Glomerular endothelial cell (primary cell): ENCODE measurements at places on chromosomes 1 and 21.

DNA sequence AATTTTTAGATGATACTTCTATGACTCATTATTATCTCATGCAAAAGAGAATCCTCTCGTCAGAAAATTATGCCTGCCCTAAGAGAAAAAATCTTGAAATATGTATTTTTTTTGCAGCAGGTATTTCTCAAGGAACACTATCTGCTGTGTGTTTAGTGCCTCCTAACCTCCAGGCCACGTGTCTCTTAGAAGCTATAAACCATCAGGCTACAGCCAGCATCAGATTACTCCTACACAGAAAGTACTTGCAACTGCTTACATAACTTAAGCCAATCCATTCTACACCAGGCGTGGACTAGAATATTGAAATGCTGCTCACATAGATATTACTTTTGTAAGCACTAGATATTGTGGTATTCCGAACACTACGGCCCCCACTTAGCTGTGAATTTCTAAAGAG, 933.4 kb downstream of the PLA2G4A start:
- DNase-seq: no peak

DNA sequence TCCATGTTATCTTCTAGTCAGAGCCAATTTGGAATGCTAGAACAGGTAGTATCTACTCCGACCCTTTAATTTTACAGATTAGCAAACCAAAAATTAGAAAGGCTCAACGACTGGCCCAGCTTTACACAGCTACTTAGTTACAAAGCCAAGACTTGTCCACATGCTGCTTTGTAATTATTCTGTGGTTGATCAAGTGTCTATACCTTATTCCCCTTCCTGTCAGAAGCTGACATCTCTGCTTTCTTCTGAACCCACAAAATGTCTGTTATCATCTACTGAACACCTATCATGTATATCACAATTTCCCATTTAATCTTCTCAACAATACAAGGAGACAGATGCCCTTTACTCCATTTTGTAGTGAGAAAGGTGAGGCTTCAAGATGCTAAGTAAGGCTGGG, 15.6 kb downstream of the TGFBR3 start:
- DNase-seq: no peak

GRCh38 chr1:201026234-201026633, 2.7 kb upstream of the KIF21B start:
- no peak for DNase-seq

DNA sequence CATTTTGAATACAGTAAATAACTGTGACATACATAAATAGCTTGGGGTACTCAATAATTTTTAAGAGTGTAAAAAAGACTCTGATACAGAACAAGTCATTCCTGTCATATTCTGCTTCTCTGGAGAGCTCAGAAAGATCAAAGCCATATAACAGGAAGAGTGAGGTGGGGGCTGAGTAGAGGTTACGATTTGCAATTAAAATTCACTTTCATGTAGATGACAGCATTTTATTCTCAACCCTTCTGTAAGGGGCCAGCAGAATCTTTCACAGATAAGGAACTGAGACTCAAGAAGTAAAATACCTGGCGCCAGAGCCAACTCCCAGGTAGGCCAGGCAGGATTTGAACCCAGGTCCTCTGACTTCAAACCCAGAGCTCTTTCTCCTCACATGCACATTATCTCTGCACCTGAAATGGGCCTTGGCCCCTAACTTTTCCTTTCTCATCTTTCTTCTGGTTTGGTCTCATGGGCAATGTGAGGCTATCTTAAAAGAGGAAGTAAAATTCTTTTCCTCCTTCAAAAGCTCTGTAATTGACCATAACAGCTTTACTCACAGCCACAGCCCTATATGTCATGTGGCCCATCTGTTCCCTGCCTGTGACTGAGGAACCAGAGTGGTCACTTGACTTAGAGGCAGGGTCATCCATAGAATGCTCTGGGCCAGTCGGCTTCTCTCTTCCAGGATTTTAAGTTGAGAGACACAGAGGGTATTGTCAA, 80.9 kb upstream of the SYT6 start:
- no peak for DNase-seq

DNA sequence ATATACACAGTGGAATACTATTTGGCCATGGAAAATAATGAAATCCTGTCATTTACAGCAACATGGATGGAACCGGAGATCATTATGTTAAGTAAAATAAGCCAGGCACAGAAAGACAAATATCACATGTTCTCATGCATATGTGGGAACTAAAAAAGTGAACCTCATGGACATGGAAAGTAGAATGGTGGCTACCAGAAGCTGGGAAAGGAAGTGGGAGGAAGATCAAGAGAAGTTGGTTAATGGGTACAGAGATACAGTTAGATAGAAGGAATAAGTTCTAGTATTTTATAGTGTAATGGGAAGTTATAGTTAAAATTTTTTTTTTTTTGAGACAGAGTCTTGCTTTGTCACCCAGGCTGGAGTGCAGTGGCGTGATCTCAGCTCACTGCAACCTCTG, 34.8 kb upstream of the CREG1 start:
- DNase-seq: no peak

DNA sequence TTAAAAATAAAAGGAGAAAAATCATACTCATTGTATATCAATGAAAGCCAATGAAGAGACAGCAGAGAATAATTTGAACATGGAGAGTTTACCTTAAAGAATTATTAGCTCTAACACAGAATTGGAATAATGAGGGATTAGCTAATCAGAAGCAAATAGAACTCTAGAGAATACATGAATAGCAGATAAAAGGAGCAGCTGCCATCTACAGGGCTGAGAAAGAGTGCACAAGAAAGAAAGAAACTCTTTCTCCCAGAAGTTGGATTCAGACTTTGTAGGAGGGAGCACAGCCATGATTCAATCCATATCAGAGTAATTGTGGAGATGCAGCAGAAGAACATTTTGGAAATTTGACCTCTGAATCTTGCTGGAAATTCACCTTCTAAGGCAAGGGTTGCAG, 1171.2 kb downstream of the PLA2G4A start:
- DNase-seq: no peak

DNA sequence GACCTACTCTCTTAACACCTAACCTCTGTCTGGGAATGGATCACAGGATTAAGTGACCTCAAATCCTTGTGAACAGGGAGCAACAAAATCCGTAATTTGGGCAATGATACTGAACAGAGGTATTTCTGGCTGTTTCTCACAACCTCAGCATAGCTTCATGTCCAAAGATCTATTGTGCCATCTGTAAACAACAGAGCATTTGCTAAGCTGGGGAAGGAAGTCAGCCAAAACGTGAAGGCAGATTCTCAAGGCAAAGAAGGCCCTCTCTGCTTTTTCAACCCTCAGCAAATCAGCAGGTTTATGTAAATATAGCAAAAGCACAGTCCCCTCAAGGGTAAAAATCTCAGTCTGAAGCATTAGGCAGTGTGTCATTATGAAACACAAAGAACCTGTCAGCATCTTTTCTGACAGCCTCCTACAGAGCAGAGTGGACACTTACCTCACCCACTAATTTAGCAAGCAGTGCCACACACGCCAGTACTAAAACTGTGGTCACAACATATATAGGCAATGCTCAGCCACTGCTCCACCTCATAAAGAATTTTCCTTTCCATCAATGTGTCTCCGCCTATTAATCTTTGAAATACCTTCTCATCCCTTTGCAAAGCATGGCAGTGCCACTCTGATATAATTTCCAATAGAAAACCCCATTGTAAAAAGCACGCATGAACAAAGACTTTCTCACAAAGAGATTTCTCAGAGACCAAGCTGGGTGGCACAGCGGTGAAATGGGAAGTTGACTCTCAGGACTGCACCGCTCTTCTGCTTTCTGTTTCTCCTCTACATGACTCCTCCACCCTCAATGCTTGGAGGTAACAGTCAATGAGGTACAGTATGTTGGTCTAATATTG, 188.0 kb downstream of the RERE start:
- no peak for DNase-seq

DNA sequence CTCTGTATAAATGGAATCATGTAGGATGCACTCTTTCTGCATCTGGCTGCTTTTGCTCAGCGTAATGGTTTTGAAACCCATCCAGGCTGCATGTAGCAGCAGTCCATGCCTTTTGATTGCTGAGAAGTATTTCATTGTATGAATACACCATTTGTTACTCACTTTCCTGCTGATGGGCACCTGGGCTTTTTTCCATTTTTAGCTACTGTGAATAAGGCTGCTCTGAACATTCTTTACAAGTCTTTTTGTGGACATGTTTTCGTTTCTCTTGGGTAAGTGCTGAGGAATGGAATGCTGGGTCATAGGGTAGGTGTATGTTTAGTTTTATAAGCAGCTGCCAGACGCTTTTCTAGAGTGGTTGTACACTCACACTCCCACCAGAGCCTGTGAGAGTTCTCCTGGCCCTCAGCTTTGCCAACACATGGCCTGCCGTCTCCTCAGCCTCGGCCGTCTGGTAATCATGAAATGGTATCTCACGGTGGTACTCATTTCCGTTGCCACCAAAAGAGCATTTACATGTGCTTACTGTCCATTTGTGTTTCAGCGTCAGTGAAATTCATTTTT, 22.7 kb downstream of the SLX9 start:
- no peak for DNase-seq

DNA sequence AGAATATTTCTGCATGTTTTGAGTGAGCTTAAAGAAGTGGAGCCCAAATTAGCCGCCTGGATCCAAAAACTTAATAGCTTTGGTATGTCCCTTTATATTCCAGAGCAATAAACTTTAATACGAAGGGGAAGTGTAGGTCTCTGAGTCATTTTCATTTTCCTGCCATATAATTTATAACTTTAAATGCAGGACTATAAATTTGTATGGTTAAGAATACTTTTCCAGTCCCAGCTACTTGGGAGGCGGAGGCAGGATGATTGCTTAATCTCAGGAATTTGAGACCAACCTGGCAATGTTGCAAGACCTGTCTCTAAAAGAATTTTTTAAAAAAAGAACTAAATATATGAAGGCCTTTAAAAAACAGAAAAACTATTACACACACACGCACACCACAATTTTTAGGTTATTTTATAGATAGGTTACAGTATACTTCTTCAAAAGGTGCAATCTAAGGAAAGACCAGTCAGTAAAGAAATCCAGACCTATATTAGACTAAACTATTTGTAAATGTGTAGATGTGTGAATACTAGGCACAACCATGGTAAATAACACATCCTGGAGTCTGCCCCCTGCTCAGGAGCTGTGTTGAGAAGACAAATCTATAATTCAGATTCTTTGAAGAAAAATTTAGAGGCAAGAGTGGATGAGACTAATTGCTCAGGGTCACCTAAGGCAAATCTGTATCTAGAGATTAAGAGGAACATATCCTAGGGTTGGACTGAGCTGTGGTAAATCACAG, 80.3 kb downstream of the TTC3 start:
- no peak for DNase-seq

GRCh38 chr1:4005431-4005830, 105.4 kb upstream of the C1orf174 start:
- DNase-seq: no peak

DNA sequence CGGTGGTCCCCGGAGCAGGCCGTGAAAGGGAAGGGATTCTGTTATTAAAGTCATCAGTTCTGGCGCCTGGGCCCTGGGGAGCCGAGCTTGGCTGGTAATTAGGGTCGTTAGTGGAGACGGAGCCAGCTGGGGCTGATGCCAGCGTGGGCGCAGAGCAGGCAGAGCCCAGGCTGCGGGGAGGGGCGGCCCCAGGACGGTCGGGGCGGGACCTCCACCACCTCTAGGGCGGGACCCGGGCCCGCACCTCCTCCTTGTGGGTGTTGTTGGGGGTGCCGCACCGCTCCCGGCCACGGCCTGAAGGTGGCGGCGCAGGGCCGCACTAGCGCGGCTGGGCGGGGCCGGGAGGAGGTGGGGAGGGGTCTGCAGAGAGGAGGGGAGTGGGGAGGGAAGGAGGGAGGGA, 470.6 kb downstream of the PTPRU start:
- no peak for DNase-seq

GRCh38 chr1:113769601-113769970, 10.3 kb upstream of the PHTF1 start:
- no peak for DNase-seq

- no peak for DNase-seq
These were observed 19.8 kb upstream of the LBR start for GRCh38 chr1:225447650-225448089.

DNA sequence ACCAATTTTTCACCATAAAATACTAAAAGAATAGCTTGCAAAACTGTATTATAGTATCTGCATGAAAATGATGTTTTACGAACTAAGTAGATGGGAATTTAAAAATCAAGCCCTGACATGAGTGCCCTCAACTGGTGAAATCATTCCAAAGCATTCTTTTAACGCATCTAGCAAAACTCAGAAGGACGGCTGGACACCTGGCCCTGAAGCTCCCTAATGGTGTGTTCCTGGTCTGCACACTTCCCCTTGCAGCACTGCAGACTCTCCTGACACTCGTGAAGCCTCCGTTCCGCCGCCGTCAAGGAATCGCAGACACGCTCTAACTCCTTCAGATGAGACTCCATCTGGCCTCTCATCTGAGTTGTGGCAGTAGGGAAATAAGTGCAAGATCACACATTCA, 39.9 kb downstream of the ODF2L start:
- DNase-seq: no peak

DNA sequence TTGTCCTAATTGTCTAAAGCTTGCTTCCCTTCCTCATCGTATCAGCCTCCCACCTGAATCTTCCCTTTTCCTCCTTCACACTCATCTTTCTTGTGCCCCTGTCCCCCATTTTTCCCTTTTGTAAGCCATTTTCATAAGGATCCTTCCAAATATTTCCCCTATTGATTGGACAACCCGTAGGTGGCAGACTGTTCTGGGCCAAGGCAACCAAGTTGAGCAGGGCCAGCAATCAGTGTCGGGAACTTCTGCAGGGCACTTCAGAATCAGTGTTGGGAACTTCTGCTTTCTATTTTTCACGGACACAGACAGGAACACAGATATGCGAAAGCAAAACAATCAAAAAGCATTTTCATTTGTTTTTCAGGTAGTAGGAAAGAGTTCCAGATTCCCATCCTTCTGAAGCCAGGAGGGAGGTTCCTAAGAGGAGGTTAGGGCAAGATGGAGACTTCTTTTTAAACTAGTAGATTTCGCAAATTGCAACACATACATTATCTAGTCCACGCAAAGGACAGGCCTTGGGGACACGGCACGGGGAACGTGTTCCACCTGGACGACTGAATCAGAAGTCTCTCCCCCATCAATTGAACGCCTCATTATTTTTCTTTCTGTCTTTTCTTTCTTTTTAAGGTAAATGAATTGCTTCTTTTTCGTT, 691 bp upstream of the MPZL1 start:
- DNase-seq: no peak

DNA sequence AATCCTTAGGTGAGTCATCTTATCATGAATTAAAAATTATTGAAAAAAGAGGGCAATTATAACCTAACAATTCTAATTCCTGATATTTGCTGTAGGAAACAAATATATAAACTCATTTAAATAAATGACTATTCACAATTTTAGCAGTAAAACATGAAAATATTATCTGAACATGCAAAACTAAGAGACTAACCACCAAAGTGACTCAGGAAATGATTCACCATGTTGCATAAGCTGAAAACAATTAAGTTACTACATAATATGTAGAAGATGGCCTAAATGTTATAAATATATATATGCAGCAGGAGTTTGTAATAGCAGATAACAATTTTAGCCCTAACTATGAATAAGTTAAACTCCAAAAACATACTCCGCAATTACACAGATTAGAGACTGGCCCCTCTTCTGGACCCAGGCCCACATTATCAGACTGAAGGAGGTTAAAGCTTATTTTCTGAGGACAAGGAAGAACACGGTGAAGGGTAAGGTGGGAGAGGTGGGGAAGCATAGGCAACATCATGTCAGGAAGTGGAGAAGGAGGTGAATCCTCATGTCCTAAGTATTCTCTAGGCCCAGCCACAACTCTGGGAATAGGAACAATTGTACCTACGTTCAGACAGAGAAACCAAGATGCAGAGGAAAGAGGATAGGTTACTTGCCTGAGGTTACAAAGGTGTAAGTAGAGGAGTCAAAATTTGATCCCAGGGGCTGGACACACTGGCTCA, 15.6 kb upstream of the AIM2 start:
- DNase-seq: no peak
